ENCODE measurements at places on chromosomes 5 and 9. TPM values are rescaled to one million over a fixed set of nuclear protein-coding genes. Genes with fewer than 3 reads are reported as not detected.

DNA sequence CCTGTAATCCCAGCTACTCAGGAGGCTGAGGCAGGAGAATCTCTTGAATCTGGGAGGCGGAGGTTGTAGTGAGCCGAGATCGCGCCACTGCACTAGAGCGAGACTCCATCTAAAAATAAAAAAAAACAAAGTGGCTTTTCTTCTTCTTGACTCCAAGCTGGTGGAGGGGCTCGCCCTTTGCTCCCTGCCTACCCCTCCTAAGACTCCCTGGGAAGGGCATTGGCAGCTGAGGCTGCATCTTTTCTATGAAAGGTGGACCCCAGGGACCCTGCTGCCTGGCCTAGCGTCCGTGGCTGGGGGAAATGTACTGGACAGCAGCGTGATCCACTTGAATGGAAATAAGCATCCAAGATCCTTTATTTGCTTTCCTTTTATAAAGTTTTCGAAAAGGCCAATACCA, 24.0 kb downstream of the ROPN1L start:
- no peak for DNase-seq

DNA sequence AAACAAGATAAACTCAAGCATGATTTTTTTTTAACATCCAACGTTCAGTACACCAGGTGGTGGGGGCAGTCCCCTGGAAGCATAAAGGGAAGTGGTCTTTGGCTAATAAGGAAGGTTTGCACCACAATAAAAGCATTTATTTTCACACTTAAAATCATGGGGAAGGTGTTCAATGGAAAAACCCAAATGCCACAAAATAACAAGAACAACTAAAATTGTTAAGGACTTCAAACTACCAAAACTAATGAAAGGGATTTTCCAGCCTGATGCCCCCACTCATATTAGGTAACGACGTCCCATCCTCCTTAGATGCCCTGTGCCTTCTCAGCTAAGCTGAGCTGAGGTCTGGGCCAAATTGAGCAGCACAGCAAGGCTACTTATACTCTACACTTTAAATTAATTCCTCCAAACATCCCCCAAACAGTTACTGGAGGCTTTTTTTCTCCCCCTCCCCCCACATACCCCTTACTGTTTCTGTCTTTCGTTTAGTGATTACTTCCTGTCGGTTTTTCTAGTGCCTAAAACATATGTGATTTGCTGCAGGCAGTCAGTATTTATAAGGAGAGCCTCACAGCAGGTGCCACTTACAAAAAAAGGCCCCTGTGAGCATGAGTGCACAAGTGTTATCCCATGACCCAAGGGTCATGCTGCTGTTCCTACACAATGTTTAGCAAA, 259.7 kb upstream of the ZNF608 start:
- DNase-seq = no peak

Gene GHR
- 10.5 TPM for polyA plus RNA-seq

- no peak for DNase-seq
Observed at GRCh38 chr5:95045181-95045965, 239.5 kb downstream of the MCTP1 start.

- no peak for DNase-seq
Observed at GRCh38 chr5:167546270-167546669, 745.2 kb upstream of the WWC1 start.

GRCh38 chr9:130950039-130950311, 10.9 kb upstream of the FIBCD1 start:
- no peak for DNase-seq

Gene OR13C9
- polyA plus RNA-seq = not detected

Gene DBN1
- polyA plus RNA-seq = 49.5 TPM

- DNase-seq = no peak
Observed at GRCh38 chr5:185095-186070, 5.9 kb upstream of the LRRC14B start.

Gene THG1L
- polyA plus RNA-seq = 26.9 TPM

DNA sequence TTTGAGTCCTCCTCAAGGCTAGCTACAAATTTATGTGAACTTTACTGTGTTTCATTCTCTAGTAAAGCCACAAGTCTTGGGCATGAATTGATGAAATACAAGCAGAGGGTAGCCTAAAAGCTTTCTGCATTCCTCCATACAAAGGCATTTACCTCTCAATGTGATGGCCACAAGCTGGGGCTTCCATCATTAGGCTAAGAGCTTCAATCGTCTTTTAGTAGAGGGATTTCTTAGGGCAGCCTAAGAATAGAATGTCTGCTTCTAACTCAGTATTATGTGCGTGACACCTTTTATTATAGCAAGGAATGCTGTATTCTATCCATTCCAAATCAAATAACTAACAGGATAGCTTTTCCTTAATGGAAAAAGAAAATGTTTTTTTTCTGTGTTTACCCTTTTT, 3.7 kb downstream of the PLAC8L1 start:
- no peak for DNase-seq

DNA sequence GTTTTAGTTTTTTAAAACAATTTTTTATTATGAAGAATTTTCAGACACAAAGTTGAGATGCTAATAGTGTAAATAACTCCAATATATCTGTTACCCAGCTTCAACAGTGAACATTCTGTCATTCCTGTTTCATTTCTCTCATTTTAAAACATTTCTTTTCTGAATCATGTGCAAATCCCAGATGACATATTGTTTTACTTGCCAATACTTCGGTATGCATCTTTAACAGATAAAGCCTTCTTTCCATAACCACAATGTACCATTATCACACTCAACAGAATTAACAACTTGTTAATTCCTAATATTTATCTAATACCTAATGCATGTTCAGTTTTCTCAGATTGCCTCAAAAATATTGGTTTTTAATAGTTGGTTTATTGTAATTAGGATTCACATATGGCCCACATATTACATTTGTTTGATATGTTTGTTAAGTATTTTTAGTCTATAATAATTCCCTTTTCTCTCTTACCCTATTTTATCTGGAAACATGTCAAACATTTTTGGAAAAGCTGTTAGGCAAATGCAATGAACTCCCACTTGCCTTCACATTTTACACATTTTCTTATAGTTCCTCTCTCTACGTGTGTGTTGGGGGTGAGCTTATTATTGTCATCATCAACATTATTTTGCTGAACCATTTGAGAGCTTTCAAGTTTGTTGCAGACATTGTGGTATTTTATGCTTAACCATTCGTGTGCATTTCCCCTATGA, 58.7 kb upstream of the ANKRD55 start:
- DNase-seq = no peak

- DNase-seq = no peak
Observed at GRCh38 chr9:36881743-36882441, 152.2 kb downstream of the PAX5 start.

DNA sequence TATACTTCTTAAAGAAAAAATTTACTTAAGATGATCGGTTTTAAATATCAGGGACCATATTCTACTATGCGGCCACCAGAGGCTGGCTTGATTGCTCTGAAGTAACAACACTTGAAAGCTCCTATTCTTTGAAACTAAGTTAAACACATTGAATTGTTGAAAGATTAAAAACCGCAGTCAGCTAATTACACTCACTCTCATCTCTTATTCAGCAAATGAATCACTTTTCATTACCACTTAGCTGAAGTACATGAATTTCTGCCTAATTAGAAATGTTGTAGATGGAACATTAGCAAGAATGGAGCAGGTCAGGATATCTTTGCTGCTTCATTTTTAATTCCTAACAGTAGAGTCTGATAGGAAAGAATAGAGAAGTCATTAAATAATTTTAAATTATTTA, 42.3 kb downstream of the LSM11 start:
- DNase-seq = no peak

Gene HEMGN
- polyA plus RNA-seq = 4.4 TPM

Gene PCDHA5
- polyA plus RNA-seq = 0.46 TPM

GRCh38 chr9:132141344-132141947, 20.4 kb upstream of the NTNG2 start:
- no peak for DNase-seq

GRCh38 chr9:15277400-15278090, 29.5 kb downstream of the TTC39B start:
- no peak for DNase-seq

DNA sequence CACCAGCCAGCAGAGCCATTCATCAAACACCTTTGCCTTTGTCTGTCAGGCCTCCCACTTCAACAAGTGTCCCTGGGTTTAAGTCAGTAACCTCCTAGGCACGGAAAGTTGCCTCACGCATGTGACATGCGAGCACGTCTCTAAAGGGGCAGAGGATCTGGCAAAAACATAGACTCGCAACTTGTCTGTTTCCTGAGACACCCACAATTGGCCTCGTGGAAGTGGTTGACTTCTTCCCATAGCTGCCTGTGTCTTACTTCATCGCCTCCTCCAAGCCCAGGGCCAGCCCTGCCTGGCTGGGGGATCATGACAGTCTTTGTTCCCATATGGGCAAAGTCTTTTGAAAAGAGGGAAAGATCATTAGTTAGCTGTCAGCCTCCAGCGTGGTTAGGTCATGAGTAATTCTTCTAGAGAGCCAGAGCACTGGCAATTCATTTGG, 35.5 kb upstream of the GLRX start:
- DNase-seq = no peak

DNA sequence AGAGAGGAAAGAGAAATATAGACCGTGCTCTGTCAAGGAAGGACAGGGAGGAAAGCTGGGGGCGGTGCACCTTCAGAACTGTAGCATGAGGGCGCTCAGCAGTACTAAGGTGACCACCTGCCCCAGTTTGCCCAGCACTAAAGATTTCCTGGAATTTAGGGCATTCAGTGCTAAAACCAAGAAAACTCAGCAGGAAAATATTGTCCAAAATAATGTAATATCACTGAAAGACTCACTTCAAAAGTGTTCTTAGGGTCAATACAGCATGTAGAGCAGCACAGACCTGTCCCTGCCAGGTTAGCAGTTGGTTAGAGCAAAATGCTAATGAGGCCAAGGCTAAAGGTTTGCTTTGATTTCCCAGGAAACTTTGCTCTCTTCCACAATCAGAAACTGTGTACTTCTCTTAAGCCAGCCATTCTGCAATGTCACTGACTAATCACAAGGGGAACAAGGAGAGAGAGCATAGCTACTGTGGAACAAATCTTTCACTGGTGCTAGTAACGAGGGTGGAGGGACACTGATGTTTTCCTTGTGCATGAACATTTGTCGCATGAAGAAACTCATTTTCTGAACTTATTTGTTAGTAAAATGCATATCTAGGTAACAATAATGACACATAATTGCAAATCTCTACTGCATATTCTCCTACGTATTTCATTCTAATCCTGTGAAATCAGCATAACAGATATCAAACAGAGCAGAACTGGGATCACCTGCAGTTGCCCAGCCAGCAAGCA, 53.0 kb upstream of the GRAMD2B start:
- DNase-seq = peak; percentile 76

Gene C9orf152
- 7.6 TPM for polyA plus RNA-seq

Gene GSN
- 195 TPM for polyA plus RNA-seq

DNA sequence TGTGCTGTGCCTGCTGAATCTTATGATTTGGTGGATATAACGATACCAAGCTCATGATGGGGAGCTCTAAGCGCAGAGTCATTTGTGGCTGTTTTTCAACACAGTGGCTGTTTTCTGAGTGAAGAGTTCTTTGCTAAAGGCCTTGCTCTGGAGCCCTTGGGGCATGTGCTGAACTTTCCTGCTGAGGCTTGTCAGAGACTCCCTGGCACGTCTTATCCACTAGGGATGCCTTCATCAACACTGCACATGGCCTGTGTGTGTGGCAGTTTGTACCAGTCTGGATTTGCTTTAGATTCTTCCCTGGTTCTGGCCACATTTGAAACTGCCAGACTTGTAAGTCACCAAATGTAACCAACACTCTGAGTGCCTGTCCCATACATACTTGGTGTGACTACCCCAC, 188.2 kb downstream of the DMRT2 start:
- DNase-seq = no peak
